Ovary (tissue), 10 donors: ENCODE measurements at places on chromosomes 1 and 21. TPM values are rescaled to one million over a fixed set of nuclear protein-coding genes. Genes with fewer than 3 reads are reported as not detected.

The ITLN2 gene
- total RNA-seq: 2.1 TPM

The SCYL3 gene
- total RNA-seq: 13.5 TPM

The REN gene
- 10.1 TPM for total RNA-seq

The KNCN gene
- 0.08 TPM for total RNA-seq

The DNTTIP2 gene
- 41.0 TPM for total RNA-seq

The IQGAP3 gene
- 1.2 TPM for total RNA-seq

The RAVER2 gene
- total RNA-seq: 8.6 TPM

DNA sequence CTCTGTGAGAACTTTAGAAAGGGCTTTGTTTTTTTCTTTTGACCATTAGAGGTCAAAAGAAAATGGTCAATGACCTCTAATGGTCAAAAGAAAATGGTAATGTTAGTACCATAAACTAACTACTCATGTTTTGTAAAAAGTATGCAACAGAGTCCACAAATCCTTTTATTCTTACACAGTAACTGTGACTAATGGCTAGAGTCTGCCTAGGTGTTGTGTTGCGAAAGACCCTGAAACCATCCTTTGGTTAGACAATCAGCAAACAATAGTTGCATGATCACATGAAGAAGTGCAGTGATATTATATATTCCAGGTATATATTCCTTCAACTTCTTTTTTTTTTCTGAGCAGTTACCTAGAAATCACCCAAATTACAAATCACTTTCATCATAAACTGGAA, 40.9 kb downstream of the NEGR1 start:
- H3K27me3 ChIP-seq: no peaks in the 10 kb centered on the region
- no peak overlapping the region for H3K27ac ChIP-seq
- DNase-seq: no peak
- no peaks in the 10 kb centered on the region for H3K36me3 ChIP-seq
- H3K4me1 ChIP-seq: no peaks in the 10 kb centered on the region
- no peak overlapping the region for H3K4me3 ChIP-seq

DNA sequence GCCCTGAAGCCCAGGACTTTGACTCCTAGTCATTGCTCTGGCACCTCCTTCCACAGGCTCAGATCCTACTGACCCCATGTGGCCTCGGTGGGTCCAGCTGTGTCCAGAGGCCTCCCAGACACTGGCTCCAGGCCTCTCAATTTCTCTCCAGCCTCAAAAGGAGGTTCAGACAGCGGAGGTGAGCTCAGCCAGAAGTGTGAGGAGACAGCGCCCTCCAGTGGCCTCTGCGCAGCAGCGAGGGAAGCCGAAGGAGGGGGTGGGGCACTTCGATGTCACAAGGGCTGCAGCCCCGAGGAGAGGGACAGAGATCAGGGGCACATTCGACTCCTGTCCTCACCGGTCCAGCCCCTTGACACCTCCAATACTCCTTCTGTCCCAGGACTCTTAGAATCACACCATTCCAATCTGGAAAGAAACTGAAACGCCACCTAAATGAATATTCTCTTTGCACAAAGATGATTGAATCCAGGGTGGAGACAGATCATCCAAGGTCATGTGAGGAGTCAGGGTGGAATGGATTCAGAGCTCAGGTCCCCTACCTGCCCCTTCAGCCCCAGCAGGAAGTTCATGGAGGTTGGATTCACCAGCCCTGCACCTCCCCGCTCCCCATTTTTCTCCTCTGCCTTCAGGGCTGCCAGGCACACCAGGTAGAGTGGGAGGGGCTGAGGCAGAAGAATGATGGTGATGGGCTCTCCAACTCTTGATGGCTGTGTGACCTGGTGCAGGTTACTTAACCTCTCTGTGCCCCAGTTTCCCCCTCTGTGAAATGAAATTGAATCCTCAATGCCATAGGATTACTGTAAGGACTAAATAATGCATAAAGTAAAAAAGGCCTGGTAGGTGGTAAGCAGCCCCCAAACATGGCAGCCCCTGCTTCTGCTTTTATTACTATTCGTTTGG, 34.8 kb upstream of the ZBTB40 start:
- H3K36me3 ChIP-seq: no peaks in the 10 kb centered on the region
- peak; percentile 81 for DNase-seq
- no peak overlapping the region for H3K27ac ChIP-seq
- no peak overlapping the region for H3K4me3 ChIP-seq

GRCh38 chr1:168180148-168180524, 1.4 kb downstream of the TIPRL start:
- H3K4me3 ChIP-seq: peak overlapping the region; percentile 45
- no peak for DNase-seq
- H3K36me3 ChIP-seq: no peaks in the 10 kb centered on the region
- no peaks in the 10 kb centered on the region for H3K4me1 ChIP-seq
- no peaks in the 10 kb centered on the region for H3K27me3 ChIP-seq
- H3K27ac ChIP-seq: no peak overlapping the region

GRCh38 chr1:161131523-161132409, 701 bp downstream of the DEDD start:
- DNase-seq: no peak
- no peaks in the 10 kb centered on the region for H3K36me3 ChIP-seq
- peak overlapping the region; percentile 95 for H3K27ac ChIP-seq
- H3K4me3 ChIP-seq: peak overlapping the region; percentile 77
- no peaks in the 10 kb centered on the region for H3K27me3 ChIP-seq

DNA sequence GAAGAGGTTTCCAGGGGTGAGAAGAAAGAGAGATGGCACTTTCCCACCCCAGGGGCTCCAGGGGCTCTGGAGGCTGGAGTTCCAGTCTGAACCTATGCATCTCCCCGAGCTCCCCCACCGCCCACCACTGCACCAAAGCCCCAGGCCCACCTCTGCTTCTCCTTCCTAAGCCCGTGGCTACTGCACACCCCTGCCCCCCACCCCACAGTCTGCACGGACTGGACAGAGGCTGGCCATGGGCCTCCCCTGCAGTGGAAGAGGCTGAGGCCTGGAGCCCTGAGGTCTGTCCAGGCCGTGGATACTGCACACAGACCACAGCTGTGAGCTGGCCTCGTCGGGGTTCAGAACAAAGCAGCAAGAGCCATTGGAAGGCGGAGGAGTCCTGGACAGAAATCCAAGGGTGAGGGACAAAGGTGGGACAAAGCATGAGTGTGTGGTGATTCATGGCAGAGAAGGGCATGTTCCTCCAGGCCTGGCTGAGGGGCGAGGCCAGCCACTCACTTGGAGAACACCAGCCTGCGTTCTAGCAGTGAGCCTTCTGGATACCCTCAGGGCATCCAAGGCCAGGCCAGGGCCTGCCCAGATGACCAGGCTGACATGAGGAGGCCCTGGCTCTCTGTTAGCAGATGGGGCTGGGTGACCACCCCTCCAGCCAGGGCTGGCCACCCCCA, 244.8 kb upstream of the VAMP3 start:
- DNase-seq: no peak
- H3K27me3 ChIP-seq: no peaks in the 10 kb centered on the region
- no peak overlapping the region for H3K4me3 ChIP-seq
- H3K27ac ChIP-seq: no peak overlapping the region

GRCh38 chr1:6243053-6243834, 735 bp upstream of the HES3 start:
- no peaks in the 10 kb centered on the region for H3K36me3 ChIP-seq
- H3K27me3 ChIP-seq: peaks cover 15% of the 10 kb centered on the region
- H3K4me3 ChIP-seq: no peak overlapping the region
- no peak overlapping the region for H3K27ac ChIP-seq
- H3K4me1 ChIP-seq: peaks cover 7% of the 10 kb centered on the region

GRCh38 chr1:202915146-202915545, 11.9 kb downstream of the KLHL12 start:
- H3K36me3 ChIP-seq: no peaks in the 10 kb centered on the region
- no peaks in the 10 kb centered on the region for H3K27me3 ChIP-seq
- no peak for DNase-seq
- H3K4me3 ChIP-seq: no peak overlapping the region
- H3K4me1 ChIP-seq: no peaks in the 10 kb centered on the region
- H3K27ac ChIP-seq: no peak overlapping the region

DNA sequence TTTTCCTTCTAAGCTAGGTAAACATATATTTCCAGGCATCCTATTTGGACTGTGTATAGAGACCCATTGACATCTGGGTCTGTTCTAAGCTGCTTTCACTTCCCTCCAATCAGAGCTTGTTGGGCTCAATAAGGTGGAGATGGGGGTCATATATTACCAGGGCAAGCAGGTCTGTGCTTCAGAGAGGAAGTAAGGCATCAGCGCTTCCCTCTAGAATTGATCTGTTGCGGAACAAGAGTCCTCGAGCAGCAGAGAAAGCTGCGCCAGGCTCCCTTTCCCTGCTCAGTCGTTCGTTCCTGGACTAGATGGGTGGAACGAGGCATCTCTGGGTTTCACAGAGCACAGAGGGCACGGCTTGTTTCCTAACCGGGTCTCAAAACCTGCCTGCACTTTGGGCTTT, 63.5 kb downstream of the DISC1 start:
- no peak overlapping the region for H3K27ac ChIP-seq
- no peaks in the 10 kb centered on the region for H3K27me3 ChIP-seq

- H3K27me3 ChIP-seq: no peaks in the 10 kb centered on the region
- no peaks in the 10 kb centered on the region for H3K4me1 ChIP-seq
- H3K27ac ChIP-seq: no peak overlapping the region
Measured at GRCh38 chr1:117886101-117886795, 43.2 kb downstream of the GDAP2 start.

GRCh38 chr1:29447368-29447767, 211.0 kb downstream of the PTPRU start:
- no peak for DNase-seq
- H3K4me1 ChIP-seq: no peaks in the 10 kb centered on the region
- H3K36me3 ChIP-seq: no peaks in the 10 kb centered on the region
- H3K27ac ChIP-seq: no peak overlapping the region

DNA sequence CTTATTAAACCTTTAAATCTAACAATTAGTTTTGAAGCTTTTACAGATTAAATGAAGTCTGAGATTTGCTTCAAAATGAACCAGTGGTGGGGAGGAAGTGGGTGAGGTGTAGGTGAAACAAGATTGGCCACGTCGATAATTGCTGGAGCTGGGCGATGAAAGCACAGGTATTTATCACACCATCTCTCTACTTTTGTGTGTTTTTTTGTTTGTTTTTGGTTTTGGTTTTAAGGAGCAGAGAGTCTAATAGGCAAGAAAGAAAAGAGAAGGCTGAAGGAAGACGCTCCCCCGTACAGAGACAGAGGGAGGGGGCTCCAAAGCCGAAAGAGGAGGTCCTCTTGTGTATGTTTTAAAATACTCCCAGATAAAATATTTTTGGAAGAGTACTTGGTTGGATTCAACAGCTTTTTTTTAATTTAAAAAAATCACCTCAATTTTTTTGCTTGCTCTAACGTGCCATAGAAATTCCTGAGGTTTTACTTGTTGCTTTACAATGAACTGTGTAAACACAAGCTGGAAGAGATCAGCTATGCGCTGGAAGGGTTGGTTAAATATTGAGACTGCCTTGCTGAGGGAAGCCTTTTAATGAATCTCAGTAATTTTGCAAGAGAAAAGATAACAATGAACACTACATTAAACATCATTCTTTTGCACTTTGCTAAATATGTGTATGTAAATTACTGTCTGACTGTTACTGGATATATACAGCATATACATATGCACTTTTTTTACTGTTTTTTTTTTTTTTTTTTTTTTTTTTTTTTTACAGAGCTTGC, 6.7 kb upstream of the LGALS8 start:
- no peak for DNase-seq
- peaks cover 10% of the 10 kb centered on the region for H3K4me1 ChIP-seq
- H3K27ac ChIP-seq: no peak overlapping the region
- no peaks in the 10 kb centered on the region for H3K27me3 ChIP-seq

DNA sequence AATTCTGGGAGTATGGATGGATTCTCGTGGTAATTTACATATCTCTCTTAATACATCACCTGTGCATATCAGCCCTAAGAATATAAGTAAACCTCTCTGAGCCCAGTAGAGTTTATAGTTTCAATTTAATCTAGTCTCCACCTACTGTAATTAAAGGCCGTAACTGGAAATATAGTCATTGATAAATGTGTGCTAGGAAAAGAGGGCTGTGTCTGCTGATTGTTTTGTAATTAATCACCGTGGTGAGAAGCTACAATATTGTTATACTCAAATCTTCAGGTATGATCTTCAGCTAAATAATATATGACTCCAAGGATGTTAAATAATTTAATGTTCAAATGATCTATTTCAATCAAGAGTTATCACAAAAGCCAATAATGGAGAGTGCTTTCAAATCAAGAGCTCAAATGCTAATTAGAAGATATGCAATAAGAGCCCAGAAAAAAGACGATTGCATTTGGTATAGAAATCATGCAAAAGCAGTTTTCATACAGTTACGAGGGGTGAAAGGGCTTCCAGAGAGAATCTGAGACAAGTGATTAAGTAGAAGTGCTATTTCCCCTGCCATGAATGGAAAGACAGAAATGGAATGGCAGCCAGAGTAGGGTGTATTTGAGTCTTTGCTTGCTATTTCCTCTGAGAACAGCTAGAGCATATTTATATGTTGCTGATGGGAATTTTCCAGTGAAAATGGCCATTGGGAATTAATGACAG, 1134.3 kb downstream of the NCAM2 start:
- H3K27me3 ChIP-seq: no peaks in the 10 kb centered on the region
- H3K27ac ChIP-seq: no peak overlapping the region
- H3K36me3 ChIP-seq: no peaks in the 10 kb centered on the region
- no peak for DNase-seq

DNA sequence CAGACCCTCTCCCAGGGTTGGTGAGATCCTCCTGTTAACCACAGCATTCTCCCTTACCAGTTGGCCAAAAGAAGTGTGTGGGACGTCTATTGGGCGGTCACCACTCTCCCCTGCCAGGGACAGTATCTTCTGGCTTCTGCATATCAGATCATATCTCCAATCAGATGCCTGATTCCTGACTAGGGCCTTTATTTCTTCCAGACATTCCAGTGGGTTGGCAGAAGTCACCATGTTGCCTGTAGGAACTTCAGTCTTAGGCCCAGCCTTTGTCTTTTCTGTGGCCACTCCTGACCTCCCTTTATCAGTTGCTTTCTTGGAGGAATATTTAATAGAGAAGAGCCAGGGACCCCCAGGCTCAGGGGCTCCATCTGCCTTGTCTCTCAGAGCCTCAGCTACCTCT, 130.4 kb upstream of the F3 start:
- H3K27ac ChIP-seq: no peak overlapping the region
- peaks cover 4% of the 10 kb centered on the region for H3K4me1 ChIP-seq
- H3K4me3 ChIP-seq: no peak overlapping the region

DNA sequence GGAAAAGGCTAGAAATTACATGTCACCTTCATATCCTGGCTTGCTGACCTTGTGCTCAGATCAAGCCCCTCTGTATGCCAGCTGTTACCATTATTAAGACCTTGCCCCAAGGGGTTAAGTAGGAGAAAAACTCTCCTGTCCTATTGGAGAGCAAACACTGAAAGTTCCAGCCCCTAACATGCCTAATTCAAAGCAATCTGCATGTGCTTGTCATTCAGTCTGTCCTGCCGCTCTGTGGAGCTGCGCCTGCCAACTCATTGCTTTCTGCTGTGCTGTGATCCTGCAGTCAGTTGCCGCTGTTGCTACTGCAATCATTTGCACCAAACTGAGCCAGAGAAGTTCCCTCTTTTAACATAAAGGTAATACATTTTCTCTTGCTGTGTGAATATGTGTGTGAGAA, 113.4 kb downstream of the DISP1 start:
- H3K4me3 ChIP-seq: peak overlapping the region; percentile 12
- H3K27ac ChIP-seq: no peak overlapping the region
- peak; percentile 56 for DNase-seq
- no peaks in the 10 kb centered on the region for H3K36me3 ChIP-seq
